Inflammatory macrophage treated with lipopolysaccharide for 1 hour (primary cell): ENCODE measurements at places on chromosomes 3 and 15.

- DNase-seq: no peak
Measured at GRCh38 chr3:149571381-149571780, 86.4 kb downstream of the WWTR1 start.

DNA sequence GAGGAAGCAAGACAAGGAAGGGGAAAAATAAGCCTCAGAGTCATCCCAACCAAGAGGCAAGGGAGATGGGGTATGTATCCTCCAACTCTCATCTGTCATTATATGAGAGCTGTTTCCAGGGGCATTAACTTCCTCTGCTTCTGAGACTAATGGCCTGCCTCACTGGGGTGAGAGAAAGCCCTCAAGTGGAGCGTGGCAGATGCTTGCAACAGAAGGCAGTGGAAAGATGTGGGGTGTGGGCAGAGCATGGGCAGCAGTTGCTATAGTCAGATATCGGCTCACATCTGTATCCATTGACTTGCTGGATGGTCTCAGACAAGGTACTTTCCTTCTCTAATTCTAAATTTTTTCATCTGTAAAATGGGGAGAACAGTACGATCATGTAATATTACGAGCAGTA lies 81.7 kb upstream of the PLCL2 start:
- no peak for DNase-seq

GRCh38 chr3:153079386-153079785 lies 82.6 kb upstream of the RAP2B start:
- no peak for DNase-seq

DNA sequence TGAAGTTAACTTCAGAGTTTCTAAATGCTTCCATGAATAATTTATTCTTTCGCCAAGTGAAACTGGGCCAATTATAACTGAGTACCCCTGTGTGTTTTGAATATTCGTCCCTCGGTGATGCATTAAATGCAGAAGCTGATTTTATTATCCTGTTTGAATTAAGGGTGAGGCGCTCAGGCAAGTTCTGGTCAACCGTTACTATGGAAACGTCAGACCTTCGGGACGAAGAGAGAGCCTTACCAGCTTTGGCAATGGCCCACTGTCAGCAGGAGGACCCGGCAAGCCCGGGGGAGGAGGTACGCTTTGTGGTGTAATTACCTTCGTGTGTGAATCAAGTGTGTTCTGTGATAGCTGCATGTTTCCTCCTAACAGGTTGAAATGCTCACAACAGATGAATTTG lies 239.8 kb downstream of the ITPR1 start:
- no peak for DNase-seq

- no peak for DNase-seq
Measured at GRCh38 chr15:77276096-77276495, 143.8 kb downstream of the PEAK1 start.

DNA sequence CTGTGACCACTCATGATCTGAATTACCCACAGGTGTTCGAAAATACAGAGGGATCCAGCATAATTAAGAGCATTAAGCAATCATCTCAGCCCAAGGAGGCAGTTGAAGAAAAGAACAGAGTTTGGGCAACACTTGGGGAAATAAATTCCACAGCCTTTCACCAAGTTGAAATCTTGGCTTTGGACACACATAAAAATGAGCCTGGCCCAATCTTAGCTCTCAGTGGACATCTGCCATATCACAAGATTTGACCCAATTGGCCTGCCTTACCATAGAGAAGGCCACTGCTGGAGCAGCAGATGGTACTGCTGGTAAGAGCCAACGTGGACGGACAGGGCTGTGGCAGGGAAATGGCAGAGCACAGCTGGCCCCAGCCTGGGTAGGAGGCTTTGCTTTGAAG lies 13.0 kb downstream of the FOXP1 start:
- DNase-seq: no peak

DNA sequence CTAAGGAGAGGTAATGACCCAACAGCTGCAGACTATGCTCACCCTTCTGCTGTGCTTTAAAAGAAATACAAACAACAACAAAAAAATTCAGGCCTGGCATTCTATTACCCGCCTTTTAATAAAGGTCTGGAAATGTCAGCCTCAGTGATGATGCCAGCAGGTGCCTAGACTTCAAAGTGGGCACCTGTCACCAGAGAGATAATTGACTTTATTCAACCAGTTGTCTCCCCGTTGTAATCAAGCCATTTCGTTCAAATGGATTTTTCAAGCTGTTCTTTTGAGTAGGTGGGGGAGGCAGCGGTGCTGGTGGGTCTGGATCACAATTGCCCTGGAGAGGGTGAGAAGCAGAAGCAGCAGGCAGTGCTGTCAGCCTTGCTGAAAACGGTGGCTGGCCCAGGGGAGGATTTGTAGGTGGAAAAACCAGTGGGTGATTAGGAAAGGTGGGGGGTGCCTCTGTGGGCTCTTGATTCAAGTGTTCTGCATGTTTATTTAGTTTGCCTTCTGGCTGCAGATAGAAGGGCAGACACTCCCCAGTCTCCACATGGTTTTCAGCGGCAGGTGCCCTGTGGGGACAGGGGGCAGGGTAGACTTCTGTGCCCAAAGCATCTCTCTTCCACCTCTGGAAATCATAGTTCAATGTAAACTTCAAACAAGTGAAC lies 300.2 kb upstream of the SLCO3A1 start:
- no peak for DNase-seq

- DNase-seq: no peak
Measured at GRCh38 chr15:34699968-34700640, 54.7 kb downstream of the GJD2 start.

- no peak for DNase-seq
Measured at GRCh38 chr3:58629629-58630028, 36.9 kb downstream of the FAM3D start.

- DNase-seq: no peak
Measured at GRCh38 chr15:53843166-53843565, 83.7 kb upstream of the WDR72 start.

- no peak for DNase-seq
Measured at GRCh38 chr3:18035641-18036449, 293.4 kb upstream of the TBC1D5 start.

- no peak for DNase-seq
Measured at GRCh38 chr15:87021751-87022150, 942.1 kb downstream of the AGBL1 start.

- DNase-seq: no peak
Measured at GRCh38 chr3:33377489-33377888, 62.7 kb downstream of the UBP1 start.

- DNase-seq: no peak
Measured at GRCh38 chr15:100043068-100043641, 298.6 kb downstream of the ADAMTS17 start.

DNA sequence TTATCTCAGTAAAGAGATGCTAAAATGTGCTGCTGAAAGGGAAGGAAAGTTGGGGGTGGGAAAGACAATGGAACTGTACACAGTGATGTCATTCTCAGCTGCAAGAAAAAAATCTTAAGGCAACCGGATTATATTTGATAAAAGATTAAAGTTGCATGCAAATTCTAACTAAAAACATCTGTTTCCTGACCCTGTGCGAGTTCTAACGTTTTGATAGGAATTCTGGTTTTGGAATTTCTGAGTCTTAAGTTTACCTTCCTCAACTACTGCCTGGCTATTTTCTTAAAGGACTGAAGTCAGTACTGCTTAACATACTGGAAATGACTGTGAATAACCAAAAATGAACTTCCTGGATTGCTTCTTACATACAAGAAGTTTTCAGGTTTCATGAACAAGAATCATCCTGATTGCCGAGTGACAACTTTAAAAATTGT lies 115.5 kb downstream of the SLC25A26 start:
- DNase-seq: no peak

GRCh38 chr3:141454906-141455602 lies 31.8 kb upstream of the RASA2 start:
- DNase-seq: peak; percentile 67

GRCh38 chr15:58839485-58839884 lies 68.4 kb downstream of the MINDY2 start:
- no peak for DNase-seq

GRCh38 chr3:79881431-79881830 lies 113.6 kb upstream of the ROBO1 start:
- DNase-seq: no peak

DNA sequence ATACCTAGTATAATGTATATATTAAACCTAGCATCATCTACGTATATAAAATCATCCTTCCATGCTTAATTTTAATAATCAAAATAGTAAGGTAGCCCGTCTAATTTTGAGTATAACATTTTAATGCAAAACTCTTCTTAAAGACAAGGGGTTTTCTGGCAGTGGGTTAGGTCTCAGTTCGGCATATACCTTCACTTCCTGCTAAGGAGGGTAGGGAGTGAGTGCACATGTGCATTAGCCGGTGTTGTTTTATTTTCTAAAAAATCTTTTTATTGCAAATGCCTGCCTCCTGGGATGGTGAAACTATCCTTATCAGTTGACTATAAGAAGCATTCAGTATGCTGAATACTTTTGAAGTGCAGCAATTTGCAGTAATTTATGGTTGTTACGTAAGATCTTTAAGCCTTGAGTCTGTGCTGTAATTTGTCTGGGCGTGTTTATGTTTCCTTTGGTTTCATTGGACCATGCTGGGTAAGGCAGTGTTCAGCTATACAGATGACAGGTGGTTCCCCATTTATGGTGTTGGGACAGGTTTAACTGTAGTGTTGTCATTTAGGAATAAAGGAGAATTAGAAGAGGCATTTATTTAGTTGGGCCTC lies 11.7 kb downstream of the ARHGEF26 start:
- DNase-seq: no peak

DNA sequence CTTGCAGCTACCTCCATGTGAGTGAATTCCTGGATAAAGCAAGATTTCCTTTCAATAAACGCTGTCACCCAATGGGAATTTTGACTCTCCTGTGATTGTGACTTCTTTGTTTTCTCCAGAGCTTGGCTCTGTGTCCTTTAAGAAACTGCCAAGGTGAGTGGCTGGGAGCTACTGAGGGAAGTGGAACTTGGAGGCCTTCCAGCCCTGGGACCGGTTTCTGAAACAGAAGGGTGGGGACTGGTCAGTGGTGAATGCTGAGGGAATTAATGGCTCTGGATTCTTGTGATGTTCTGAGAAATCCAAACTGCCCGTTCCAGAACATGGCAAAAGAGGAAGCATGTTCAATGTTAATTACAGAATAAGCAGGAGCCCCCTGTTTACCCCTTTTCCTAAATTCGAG lies 41.1 kb upstream of the MYZAP start:
- DNase-seq: no peak

GRCh38 chr3:46135475-46135874 lies 72.6 kb downstream of the CCR1 start:
- no peak for DNase-seq

DNA sequence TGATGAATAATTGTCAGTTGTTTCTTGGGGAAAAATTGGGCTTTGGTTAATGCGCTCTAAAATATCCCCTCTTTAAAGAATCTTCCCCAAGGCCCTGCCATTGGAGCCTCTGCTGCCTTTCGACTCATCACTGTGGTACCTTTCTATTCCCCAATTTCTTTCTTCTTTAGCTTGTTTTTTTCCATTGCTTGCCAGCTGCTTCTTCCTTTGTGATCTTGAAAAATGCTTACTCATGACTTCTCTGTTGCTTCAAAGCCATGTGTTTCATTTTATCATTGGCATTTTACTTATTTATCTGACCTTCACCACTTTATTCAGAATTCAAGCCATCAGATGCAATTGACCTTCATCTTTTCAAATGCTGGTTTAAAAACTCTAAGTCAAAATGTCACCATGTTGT lies 84.4 kb downstream of the SV2B start:
- no peak for DNase-seq

GRCh38 chr3:50604110-50604621 lies 7.4 kb downstream of the CISH start:
- no peak for DNase-seq

DNA sequence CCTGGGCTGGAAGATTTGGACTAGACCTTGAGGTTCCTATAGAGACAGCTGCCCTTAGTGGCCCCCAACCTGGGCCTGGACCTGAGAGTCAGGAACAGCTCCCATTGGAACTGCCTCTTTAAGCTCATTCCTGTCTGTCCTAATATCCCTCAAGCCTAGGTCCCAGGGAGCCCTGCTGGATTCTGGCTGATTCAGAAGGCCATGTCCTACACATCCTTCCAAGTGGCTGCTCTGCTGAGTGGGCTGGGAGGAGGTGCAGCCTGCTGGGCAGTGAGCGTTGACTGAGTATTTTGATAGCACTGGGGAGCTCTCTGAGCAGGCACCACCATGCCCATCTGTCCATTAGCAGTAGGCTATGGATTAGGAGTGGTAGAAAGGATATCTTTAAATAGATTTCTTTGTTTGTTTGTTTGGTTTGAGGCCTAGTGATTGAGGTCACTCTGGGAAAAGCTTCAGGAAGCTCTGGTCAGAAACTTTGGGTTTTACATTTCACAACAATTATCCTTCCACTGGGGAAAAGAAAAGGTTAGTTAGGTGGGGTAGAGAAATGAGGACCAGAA lies 54.6 kb upstream of the ATOSA start:
- no peak for DNase-seq

- DNase-seq: no peak
Measured at GRCh38 chr3:159169828-159170227, 368.0 kb downstream of the MFSD1 start.

- no peak for DNase-seq
Measured at GRCh38 chr3:148883163-148883562, 18.1 kb downstream of the CPA3 start.

DNA sequence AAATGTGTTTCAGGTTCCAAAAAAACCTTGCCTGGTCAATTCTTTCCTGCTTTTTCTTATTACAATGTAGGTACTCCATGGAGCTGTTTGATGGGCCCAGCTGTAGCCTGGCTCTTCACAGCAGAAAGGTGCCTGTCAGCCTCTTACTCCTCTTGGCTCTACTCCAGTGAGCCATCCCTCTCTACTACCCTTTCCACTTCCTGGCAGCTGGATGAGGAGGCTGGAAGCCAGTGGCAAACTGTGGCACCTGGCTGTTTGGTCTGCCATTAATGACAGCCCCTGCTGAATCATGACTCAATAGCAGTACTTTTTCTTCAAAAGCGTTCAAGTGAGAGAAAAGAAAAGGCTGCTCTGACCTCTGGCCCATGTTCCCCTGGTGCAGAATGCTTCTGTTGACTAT lies 618.1 kb downstream of the PYDC2 start:
- no peak for DNase-seq

DNA sequence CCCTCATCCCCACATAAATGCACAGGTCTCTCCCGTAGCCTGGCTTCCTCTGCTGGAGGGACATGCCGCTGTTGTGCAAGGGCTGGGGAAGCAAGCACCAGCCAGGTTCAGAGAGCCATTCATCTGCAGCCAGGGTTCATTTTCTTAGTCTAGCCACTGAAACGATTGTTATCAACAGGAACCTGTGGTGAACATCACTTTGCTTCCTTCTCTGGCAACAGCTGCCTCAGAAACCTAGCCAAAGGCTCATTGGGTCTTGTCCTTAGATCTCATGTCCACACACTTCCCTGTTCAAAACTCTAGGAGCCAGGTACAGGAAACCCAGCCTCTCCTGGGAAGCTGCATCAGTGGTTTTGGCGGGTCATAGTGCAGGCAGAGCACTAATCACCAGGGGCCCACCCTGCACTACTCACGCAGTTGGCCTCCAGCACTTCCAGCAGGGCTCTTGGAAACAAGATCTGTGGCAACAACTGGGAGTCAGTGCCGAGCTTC lies 47.0 kb downstream of the OXNAD1 start:
- DNase-seq: no peak

DNA sequence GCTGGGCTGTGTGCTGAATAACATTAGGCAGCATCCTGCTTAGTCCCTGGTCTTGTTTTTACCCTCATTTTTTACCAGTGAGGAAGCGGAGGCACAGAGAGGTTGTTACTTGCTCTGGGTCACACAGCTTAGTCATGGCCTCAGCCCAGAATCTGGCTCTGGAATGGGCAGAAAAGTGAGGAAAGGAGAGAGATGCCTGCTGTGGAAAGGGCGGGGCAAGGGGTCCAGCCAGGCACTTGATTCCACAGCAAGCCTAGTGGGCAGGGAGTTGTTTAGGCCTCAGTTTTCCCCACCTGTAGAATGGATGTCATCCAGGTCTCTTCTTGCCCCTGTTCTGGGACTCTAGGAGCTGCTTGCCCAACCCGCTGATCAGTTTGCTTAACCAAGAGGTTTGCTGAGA lies 35.9 kb downstream of the SLC6A6 start:
- DNase-seq: no peak
